ENCODE measurements at places on chromosomes 2 and 18. TPM values are rescaled to one million over a fixed set of nuclear protein-coding genes. Genes with fewer than 3 reads are reported as not detected.

Gene ABI2
- 48.8 TPM for total RNA-seq

Gene MEIS1
- total RNA-seq: 54.7 TPM

GRCh38 chr2:9206991-9207640, 504 bp downstream of the ASAP2 start:
- peak; percentile 54 for DNase-seq

Gene CD28
- 2.2 TPM for total RNA-seq

DNA sequence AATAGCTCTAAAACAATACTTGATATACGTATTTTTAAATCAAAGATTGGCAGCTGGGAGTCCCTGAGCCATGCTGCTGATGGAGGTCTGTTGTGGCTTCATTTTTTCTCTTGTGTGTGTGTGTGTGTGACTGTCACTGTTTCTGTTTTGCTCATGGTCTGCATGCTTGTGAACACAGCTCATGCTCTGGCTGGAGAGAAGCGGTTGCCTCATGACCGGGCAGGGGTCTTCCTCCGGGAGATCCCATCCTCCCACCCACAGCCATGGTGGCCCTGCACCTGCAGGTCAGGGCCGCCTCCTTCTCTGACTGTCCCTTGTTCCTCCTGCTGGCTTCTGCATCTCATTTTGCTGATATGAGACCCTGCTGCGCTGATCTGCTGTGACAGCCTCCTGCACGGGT, 47.3 kb upstream of the GALR1 start:
- DNase-seq: no peak

Gene PAIP2B
- total RNA-seq: 7.7 TPM

DNA sequence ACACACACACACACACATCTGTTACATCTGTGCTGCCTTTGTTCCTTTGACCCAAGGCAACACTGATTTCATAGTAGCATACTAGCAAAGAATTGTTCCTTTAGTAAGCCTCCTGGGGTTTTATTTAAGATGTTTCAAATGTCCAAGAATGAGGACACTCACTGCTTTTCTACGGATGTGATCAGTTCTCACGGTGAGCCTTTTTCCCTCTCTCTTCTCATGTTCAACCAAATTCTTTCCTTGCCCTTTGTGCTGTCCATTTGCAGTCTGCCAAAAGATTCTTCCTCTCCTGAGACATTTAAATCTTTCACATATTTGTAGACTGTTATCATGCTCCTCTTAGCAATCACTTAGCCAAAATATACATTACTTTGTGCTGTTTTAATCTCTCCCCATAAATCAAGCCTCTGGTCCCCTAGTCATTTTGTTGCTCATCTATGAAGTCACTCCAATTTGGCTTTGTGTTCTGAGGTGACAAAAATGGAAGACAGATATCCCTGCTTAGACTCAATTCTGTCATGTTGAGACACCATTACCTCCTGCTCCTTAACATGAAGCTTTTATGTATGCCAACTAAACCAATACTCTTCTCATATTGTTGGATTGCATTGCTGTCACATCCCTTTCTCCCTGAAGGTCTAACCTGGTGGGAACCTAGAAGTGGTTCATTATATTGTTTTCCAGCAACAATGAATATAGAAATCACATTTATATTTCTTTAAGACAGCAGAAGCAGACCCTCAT, 1605.3 kb upstream of the ACVR2A start:
- no peak for DNase-seq

GRCh38 chr2:37230581-37230980, 815 bp downstream of the CEBPZ start:
- no peak for DNase-seq

GRCh38 chr2:39356922-39357639, 80.0 kb downstream of the MAP4K3 start:
- DNase-seq: no peak

DNA sequence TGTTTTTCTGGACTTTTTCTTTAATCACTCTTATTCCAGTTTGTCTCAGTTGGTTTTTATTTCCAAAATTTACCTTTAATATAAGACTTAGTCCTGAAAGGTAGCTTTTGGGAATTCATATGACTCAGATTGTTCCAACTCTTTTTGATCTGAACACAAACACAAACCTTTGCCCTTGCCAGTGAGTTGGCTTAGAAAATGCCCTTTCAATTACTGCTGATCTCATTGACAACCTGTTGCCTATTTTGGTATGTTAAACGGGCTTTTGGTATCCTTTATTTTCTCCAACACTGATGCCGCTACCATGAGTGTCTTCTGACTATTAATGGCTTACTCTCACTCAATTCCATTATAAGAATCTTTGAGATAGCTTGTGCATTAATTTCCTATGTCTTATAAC, 143.4 kb downstream of the GULP1 start:
- DNase-seq: no peak

- DNase-seq: no peak
Observed at GRCh38 chr2:207934720-207935119, 90.6 kb downstream of the PLEKHM3 start.

Gene MERTK
- total RNA-seq: 20.7 TPM

DNA sequence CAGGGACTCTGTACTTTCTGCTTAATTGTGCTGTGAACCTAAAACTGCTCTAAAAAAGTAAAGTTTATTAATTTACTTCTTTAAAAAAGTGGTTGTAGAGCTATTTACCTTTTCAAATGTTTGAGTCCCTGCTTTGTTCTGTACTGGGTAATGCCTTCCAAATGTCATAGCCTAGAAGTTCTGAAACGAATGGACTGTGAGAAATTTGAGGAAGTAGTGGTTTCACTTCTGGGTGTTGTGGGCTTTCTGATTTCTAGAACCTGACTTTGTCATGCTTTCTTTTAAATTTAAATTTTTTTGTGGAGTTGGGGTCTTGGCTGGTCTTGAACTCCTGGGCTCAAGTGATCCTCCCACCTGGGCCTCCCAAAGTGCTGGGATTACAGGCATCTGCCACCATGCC, 44.6 kb downstream of the SMAD4 start:
- DNase-seq: no peak

Gene ALPP
- total RNA-seq: 6.0 TPM

DNA sequence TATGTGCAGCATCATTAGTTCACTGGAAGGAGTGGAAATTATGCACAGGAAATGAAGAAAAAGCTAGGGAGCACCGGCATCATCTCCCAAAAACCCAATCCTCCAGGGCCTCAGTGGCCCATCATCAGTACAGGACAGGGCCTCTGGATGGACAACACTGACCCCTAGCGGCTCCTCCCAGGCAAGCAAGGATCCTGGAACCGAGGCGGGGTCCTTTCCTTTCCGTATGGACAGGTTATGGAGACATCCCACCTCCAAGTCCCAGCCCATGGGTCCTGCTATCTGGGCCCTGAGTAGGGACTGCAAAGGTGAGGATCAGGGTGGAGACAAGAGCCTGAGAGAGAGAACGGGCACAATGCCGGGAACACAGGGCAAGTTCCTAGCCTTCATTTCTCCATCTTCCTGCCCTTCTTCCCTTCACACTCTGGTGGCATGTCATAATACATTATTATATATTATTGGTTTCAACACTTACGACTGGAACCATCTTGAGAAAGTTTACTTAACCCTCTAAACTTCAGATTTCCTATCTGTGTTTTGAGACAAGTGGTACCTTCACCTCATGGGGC, 68.2 kb downstream of the ZNF516 start:
- DNase-seq: peak; percentile 70

Gene FOXI3
- not detected for total RNA-seq

DNA sequence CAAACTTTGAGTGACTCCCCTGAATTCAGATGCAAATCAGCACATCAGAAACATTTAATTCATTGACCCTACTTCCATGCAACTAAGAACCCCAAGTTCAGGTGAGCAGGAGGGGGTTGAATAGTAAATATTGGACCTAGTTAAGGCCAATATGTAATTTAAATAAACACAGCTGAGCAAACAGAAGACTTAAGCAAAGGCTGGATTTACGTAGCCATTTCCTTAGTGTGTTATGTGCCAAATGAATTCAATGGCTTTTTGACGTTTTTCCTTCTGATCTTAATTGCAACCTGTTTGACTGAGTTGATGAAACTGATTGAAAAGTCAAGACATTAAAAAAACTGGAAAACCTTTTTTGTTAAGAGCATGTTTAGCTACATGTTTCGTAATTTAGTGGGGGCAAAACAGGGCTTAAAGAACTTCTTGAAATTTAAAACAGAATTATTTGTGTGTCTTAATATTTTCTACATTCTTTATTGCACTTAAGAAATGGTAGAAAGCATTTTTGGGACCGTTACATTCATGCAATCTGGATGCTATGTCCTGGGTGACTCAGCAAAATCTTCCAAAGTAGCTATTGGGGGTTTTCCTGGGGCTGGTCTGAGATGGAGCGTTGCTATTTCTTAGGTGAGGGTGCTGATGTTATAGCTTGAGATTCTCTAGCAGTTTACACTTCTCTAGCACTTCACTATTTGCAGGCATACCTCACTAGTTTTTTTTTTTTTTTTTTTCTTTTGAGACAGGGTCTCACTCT, 25.5 kb upstream of the KCNE4 start:
- no peak for DNase-seq

Gene UGT1A6
- 2.3 TPM for total RNA-seq

DNA sequence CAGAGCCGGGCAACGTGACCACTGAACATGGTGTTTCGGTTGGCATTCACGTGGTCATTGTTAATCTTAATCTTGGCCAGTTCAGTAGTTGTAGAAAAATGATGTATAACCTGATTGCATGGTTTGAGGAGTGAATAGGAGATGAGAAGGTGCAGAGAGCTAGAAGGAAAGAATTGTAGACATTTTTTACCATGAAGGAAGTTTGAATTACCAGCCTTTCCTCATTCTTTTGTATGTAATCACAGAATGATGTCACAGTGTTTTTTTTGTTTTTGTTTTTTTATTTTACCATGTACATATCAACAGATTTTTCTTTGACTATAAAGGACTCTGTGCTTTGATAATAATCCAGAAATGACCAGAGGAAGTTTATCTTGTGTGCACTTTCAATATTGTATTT, 126.3 kb downstream of the LTBP1 start:
- no peak for DNase-seq

Gene PDE11A
- 0.27 TPM for total RNA-seq

Gene RESP18
- total RNA-seq: not detected

DNA sequence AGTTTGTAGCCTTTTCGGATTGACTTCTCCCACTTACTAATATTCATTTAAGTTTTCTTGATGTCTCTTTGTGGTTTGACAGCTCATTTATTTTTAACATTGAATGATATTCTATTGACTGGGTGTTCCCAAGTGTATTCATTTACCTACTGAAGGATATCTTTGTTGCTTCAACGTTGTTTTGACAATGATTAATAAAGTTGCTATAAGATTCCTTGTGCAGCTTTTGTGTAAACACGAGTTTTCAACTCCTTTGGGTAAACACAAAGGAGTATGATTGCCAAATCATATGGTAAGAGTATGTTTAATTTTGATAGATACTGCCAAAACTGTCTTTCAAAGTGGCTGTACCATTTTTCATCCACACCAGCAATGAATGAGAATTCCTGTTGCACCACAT, 1200.9 kb downstream of the DSC3 start:
- no peak for DNase-seq

Gene MC4R
- total RNA-seq: 0.35 TPM

DNA sequence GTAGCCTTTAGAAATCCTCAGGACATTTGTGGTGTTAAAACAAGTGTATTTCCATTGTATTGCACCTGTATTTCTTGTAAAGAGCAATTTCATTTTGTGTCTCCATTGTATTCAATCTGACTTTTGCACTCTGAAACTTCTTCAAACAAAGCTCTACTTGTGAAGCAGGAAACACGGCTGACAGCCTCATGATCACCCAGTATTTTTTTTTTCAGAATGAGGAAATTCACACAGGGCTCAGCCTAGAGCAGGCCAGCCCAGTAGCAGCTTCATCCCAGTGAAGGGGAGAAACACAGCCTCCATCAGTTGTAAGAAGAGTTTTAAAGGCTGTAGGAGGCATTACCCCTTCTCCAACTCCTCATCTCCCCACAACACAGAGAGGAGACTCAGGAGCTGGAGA, 175.9 kb upstream of the KLHL29 start:
- DNase-seq: no peak

Gene CD226
- total RNA-seq: 5.4 TPM

DNA sequence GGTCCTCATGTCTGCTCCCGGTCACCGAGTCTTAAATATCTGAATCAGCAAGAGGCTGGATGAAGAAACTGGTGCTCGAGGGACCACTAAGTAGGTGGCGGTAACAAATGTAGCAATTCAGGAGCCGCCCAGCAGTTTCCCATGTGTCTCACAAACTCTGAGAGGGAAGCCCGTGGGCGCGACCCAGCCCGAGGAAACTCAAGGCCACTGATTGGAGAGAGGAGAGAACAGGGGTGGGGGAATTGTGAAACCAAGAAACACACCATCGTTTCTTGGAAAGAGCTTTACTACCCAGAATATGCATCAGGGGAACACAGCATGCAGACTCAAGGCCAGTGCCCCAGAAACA, 10.8 kb downstream of the MLPH start:
- DNase-seq: peak; percentile 90

DNA sequence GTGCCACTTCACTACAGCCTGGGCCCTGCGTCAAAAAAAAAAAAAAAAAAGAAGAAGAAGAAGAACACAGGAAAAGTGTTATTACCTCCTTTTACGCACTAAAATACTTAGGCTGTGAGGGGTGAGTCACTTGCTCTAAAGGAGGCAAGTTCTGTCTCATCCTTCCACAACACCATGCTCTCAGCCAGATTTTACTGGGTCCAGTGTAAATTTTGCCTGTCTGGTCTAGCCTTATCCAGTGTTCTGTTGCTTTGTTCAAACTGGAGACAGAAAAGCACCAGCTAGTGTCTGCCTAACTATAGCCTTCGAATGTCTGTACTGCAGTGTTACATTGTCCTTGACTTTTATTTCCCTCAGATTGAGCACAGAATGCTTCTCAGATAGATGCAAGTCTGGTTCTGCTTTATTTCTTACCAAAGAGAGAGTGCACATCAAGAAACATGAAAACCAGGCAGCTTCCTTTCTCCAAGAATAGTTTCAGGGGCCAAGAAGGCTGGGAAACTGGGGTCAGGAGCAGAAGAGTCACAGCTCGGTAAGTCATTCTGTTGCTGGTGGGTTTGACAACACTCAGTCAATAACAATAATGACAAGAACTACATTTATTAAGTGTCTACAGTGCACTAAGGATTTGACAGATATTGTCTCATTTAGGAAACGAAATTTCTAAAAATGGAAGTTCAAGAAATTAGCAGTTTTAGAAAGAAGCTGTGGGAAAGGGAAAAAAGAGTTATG, 3.1 kb upstream of the MSGN1 start:
- DNase-seq: no peak

Gene HJURP
- total RNA-seq: 1.5 TPM

- DNase-seq: no peak
Observed at GRCh38 chr2:28425464-28425835, 32.8 kb downstream of the FOSL2 start.

DNA sequence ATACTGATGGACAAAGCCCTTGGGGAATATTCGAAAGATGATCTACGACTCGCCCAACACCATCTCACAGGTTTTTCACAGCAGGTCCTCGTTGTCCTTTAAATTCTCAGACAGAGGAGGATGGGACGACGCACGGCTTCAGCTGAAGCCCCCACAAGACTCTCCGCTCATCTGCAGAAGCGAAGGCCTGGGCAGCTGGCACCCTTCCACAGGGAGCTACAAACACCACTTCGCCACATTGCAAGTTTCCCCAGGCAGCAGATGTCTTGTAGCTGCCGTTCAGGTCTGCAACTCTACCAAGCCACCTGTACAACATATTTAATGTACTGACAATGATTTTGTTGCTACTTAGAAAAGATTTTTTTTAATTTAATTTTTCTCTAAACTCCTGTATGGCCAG, 642.9 kb downstream of the ZEB2 start:
- no peak for DNase-seq

- no peak for DNase-seq
Observed at GRCh38 chr2:134124047-134124753, 129.7 kb upstream of the MGAT5 start.

Gene VSNL1
- 1.6 TPM for total RNA-seq
